ENCODE measurements at places on chromosomes 7 and 10. TPM values are rescaled to one million over a fixed set of nuclear protein-coding genes. Genes with fewer than 3 reads are reported as not detected.
A peak's percentile ranks its signal among the peaks of the same experiment; 100 is the strongest.

Gene PALD1
- 10.1 TPM for polyA plus RNA-seq

Gene PIK3AP1
- polyA plus RNA-seq, result 4.5 TPM

Gene GSTO2
- 52.8 TPM for polyA plus RNA-seq

Gene DPP6
- polyA plus RNA-seq, result 44.9 TPM

Gene ZNF804B
- 0.42 TPM for polyA plus RNA-seq

Gene SKAP2
- polyA plus RNA-seq, result 22.4 TPM

Gene SLC13A1
- 33.5 TPM for polyA plus RNA-seq

Gene CHN2
- polyA plus RNA-seq, result 19.0 TPM

Gene OR2A7
- 9.4 TPM for polyA plus RNA-seq

Gene VIPR2
- 2.6 TPM for polyA plus RNA-seq

Gene COL13A1
- polyA plus RNA-seq, result 25.8 TPM

Gene C10orf67
- 2.7 TPM for polyA plus RNA-seq

Gene SVIL
- 43.8 TPM for polyA plus RNA-seq

- no peak for DNase-seq
These were observed 479.5 kb downstream of the TNS3 start for GRCh38 chr7:47102331-47102841.

DNA sequence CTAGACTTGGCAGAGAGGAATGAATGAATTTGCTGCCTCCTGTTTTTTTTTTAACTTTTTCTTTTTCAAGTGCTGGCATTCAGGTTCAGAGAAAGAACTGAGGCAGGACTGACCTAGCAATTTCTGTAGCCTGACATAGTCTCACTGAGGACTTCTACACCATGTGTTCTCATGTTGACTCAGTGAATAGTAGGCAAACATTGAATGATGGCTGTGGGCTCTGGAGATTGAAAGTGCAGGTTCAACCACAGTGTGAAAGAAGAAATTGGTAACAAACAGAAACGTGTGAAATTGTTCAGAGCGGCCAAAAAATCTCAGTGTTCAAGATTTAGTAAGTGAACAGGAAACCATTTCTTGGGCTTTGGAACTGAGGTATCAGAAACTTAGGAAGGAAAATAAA lies 322.4 kb upstream of the GHITM start:
- DNase-seq, result no peak

DNA sequence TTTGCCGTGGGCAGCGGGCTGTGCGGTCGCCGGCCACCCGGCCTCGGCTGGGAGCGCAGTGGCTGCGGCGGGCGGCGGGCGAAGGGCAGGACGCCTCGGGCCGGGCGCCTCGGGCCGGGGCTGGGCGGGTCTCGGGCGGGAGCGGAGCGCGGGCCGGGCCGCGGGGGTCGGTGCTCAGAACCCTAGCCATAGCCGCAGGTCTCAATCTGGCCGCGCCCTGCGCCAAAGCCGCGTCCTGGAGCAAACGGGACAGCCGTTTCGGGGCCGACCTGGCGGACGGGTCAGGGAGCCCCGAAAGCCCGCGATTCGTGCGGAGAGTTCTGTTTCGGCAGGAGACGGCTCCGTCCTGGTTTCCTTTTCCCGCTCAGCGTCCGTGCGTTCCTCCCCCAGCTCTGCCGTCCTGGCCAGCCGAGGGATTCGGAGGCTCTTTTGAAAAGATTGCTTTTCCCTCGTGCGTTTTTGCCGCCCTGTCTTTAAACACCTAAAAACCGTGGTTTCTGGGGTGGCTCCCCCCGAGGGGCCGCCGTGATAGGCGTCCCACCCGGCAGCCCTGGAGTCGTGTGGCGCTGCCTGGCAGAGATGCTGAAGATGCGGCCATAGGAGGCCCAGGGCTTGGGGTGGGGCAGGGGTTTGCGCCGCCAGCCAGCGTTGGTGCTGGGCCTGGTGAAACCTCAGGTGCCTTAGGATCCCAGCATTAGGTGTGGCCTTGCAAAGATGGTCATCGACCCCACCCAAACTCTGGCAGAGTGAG lies 727 bp downstream of the RET start:
- no peak for DNase-seq

DNA sequence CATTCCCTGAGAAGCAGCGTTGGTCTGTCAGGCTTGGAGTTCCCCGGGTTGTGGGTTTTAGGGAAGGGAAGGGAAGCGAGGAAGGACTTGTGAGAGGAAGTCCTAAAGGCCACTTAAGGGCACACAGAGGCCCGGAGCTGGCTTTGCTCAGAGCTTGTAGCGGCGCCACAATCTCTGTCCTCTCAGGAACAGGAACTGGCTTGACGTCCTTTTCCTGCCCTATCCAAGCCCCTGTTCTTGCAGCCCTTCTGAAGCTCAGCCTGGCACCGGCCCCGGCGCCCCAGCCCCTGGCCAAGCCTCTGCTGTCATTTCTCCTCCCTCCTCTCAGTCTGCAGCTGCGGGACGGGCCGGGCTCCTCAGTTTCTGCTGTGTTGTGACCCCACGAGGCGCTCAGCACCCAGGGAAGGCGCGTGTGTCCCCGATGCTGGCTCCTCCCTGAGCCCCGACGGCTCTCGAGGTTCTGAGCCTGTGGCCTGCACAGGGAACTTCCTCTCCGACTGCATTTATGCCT lies at the start of gene GIMAP8:
GIMAP8 (plus strand) TSS at position 140 of the 511 bp plus-strand sequence. CDS start 16,069 bp downstream, outside the sequence.
- DNase-seq, result no peak

DNA sequence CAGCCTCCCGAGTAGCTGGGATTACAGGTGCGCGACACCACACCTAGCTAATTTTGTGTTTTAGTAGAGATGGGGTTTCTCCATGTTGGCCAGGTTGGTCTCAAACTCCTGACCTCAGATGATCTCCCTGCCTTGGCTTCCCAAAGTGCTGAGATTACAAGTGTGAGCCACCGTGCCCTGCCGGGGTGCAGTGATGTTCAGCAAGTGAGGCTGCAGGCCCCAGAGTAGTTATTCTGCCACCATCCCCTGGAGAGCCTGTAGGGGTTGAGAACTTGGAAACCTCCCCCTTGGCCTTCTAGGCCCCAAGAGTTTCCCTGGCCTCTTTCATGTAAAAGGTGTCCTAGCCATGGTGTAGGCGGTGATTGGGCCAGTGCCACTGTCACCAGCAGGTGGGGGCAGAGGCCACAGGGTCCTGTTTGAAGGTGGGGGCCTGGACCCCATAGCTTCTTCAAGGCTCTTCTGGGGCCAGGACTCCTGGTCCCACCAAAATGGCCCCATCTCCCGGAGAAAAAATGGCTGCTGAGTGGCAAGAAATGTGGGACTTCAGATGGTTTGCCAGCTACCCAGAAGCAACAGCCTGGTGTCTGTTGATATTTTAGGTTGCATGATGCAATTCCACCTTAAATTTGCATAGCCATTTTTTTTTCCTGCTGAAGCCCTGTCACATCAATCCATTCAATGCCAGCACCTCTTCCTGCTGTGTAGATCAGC lies 25.5 kb upstream of the INMT start:
- no peak for DNase-seq

- DNase-seq, result no peak
These were observed 77.2 kb upstream of the FZD1 start for GRCh38 chr7:91187061-91187460.

GRCh38 chr10:73887294-73888039 lies 13.1 kb upstream of the CAMK2G start:
- no peak for DNase-seq

- DNase-seq, result no peak
These were observed 49.0 kb downstream of the ALOX5 start for GRCh38 chr10:45422866-45423659.

DNA sequence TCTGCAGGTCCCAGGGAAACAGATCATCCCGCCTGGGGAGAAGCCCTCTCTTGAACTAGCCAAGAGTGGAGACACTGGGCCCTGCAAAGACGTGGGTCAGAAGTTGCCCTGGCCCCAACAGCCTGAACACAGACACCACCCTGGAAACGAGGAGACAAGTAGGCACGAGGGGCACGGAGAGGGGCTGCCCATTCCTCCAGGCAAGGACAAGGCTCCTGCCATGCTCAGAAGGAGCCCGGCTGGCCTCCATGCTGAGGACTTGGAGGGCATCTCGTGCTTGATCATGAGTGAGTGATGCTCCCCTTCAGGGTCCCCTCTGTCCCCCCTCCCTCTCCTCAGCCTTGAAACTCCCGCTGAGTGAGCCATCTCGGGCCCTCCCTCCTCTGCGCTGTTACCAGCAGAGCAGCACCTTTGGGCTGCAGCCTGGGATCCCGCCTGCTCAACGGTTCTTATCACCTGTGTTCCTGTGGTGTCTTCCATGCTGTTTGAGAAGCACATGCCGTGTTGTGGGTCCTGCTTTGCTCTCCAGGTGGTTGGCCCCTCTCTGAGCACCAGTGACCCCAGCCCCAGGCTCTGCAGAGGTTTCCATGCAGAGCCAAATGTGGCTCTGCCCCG lies 544.3 kb downstream of the TCERG1L start:
- no peak for DNase-seq

GRCh38 chr7:29345590-29345989 lies 151.0 kb downstream of the CHN2 start:
- no peak for DNase-seq

DNA sequence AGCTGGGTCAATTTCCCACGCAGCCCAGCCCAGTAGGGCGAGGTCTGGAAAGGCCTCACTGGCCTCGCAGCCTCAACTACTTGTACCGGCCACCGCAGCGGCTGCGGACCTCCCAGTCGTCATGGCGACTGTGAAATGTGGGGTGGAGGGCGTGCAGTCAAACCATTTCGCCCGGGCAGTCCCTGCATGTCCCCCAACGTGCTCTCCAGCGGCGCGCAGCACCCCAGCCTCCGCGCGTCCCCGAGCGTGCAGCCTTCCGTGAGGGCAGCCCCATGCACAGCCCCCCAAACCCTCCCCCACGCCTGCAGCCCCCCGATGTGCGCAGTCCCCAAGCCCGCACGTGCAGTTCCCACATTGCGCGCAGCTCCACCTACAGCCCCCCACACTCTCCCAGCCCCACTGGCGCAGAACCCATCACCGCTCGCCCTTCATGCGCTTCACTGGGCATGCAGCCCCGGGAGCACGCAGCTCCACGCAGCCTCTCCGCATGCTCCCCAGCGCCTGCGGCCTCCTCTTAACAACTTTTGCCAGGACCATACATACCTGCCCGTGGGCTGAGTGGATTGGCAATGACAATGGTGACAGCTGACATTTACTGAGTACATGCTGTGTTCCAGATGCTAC lies 34.5 kb upstream of the SFTPD start:
- DNase-seq, result no peak

- DNase-seq, result no peak
These were observed 33.4 kb downstream of the RHOBTB1 start for GRCh38 chr10:60910543-60910942.

DNA sequence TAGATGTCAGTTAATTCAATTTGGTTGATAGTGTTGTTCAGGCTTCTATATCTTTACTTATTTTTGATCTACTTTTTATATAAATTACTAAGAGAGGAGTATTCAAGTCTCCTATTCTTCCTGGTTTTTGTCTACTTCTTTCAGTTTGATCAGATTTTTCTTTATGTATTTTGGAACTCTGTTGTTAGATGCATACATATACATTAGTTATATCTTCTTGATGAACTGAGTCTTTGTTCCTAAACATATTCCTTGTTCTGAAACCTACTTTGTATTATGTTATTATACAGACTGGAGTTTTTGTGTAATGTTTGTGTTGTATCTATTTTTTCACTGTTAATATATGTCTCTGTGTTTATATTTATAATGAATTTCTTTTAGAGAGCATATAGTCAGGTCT lies 118.8 kb downstream of the LRMDA start:
- no peak for DNase-seq

- no peak for DNase-seq
These were observed 40.8 kb downstream of the CPED1 start for GRCh38 chr7:121029302-121029701.

DNA sequence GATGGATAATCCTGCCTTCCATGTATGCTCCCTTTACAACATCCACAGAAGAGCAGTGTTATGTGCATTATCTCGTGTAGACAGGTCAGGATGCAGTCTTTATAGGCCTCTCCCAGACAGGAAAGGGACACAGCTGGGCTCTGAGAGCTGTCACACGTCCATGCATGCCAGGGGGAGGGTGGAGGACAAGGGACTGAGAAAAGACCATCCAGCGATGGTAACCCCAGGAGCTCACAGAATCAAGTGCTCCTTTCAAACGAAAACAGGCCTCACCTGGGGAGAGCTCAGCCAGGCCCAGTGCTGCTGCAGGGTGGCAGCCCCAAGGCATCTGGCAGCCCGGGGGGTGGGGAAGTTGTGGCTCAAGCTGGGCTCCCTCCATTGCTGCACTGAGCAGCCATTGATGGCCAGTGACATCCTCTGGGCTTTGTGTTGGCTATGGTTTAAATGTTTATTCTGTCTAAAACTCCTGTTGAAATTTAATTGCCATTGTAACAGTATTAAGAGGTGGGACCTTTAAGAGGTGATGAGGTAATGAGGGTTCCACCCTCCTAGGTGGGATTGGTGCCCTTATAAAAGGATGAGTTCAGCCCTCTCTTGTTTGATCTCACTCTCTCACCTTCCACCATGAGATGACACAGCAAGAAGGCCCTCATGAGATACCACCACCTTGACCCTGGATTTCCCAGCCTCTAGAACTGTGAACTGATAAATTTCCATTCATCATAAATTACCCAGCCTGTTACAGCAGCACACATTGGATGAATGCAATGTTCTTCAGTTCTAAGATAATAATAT lies 15.7 kb downstream of the JCAD start:
- DNase-seq, result no peak

- DNase-seq, result no peak
These were observed 157.6 kb downstream of the FAM107B start for GRCh38 chr10:14616955-14617730.

GRCh38 chr7:81783818-81784217 lies 14.0 kb upstream of the HGF start:
- no peak for DNase-seq

DNA sequence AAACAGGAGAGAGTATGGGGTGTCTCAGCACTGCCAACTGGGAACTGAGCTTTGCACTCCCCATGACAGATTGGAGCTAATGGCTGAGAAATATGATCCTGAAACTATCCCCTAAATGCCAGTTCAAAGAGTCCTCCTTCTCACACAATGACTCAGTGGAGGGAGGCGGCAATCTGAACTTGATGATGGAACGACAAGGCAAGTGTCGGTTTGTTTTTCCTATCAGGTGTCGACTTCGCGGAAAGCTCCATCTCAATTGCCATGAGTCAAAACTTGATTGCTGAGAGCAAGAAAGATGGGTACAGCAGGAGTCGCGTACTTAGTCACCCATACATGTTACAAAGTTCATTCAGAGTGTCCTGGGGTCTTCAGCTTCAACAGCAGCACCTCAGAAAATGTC lies 52.5 kb downstream of the NPY start:
- peak; percentile 28 for DNase-seq

GRCh38 chr10:79148452-79149344 lies 79.9 kb downstream of the ZMIZ1 start:
- no peak for DNase-seq

DNA sequence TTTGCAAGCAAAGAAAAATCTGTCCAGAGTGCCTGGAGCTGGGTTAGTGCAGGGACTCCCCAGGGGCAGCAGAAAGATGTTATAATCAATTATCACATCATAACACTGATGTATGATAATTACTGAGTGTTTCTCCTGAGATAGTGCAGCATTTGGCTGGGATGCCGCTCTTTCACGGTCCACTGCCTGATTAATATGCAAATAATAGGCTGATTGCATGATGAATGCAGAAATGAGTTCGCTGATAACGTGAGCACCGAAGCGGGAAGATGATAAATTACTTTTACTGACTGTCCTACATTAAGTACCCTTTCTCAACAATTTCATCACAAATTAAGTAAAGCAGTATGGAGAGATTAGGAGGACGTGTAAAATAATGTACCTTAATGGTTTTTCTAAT lies 71.4 kb upstream of the SH2B2 start:
- no peak for DNase-seq

- DNase-seq, result no peak
These were observed 183.7 kb downstream of the TRIL start for GRCh38 chr7:28774261-28774988.

Measured in left kidney (tissue), 8 donors.